NCI-H1930 (cell line): ENCODE measurements at places on chromosomes 3 and 15.

DNA sequence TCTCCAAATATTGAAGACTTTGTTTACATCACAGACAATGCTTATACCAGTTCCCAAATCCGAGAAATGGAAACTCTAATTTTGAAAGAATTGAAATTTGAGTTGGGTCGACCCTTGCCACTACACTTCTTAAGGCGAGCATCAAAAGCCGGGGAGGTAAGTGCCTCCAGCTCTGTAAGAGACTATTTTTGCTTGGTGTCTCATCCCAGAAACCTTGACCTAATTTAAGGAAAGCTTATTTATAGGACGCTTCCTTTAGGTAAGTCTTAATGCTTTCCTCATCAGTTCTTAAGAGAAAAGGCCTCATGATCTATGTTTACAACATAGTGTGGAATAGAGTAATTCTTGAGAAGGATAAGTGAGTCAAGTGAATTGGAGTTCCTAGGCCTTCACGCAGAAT, 11.8 kb downstream of the CCNB2 start:
- DNase-seq = no peak

- no peak for DNase-seq
Observed at GRCh38 chr3:196941729-196942225, 551 bp downstream of the NCBP2 start.

- DNase-seq = no peak
Observed at GRCh38 chr15:73225358-73226015, 143.3 kb downstream of the HCN4 start.

GRCh38 chr15:57273402-57273801, 102.9 kb upstream of the CGNL1 start:
- DNase-seq = no peak

GRCh38 chr15:77402740-77403379, 17.0 kb downstream of the PEAK1 start:
- no peak for DNase-seq

GRCh38 chr3:129205109-129205832, 21.6 kb upstream of the CNBP start:
- no peak for DNase-seq

DNA sequence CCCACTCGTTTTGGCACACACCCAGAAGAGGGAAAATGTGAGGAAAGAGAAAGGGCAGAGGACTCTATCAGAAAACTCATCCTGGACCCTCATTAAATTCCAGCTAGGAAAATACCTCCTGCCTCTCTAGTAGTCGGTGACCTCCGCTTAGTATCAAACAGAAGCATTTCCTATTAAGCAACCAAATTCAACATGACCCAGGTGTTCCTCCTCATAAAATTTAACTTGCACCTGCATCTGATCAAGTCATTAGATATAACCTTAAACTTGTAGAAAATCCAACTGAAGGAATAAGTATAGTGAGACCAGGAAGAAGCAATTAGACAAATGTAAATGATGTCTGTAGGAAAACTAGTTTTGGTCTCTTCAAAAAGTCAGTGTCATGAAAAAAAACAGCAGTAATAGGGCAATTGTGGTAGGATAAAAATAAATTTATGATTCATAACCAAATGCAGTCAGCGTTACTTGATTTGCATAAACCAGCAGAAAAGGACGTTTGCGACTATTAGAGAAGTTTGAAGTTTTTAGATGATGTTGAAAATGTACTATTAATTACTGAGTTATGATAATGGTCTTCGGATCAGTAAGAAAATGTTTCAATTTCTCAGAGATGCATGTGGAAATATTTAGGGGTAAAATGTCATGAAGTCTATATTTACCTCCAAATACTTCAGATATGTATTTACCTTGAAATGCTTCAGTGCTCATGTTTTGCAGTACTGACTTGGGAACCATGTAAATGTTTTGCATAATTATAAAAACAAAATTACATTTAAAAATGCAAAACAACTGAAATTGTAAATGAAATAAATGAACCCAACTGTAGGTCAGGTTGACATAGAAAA, 44.6 kb downstream of the LDHAL6B start:
- DNase-seq = no peak

DNA sequence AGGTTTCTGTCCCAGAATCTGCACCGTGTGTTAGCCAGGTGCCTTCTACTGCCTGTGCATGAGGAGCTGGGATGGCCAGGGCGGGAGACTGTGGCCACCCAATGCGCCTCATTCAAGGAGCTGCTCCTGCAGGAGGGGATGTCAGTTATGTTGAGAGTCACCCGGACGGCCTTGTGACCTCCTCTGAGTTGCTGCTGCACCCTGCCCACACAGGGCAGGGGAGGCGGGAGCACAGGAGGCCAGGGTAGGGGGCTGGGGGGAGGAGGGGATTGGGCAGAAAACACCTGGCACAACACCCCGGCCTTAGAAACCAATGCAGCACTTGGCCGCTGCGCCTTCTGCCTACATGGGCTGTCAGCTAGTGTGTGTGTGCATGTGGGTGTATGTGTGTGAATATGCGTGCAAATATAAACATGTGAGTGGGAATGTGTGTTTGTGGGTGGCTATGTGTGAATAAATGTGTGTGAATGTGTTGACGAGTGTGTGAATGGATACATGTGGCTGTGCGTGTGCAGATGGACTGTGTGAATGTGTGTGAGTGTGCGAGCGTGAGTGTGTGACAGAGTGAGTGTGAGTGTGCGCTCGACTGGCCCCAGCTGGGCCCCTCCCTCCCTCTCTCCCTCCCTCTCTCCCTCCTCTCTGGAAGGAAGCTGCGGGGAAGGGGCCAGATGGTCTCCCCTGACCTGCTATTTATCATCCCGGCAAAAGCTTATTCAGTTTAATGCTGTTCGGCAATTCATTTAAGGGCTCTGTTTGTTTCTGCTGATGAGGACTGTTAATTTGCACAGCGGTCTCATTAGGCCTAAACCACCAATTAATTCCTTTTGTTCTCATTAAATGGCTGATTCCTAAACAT, 106.9 kb downstream of the TLE3 start:
- DNase-seq = no peak

GRCh38 chr3:143288944-143289343, 169.4 kb downstream of the CHST2 start:
- no peak for DNase-seq

GRCh38 chr15:90599644-90600043, 69.9 kb downstream of the CRTC3 start:
- no peak for DNase-seq

DNA sequence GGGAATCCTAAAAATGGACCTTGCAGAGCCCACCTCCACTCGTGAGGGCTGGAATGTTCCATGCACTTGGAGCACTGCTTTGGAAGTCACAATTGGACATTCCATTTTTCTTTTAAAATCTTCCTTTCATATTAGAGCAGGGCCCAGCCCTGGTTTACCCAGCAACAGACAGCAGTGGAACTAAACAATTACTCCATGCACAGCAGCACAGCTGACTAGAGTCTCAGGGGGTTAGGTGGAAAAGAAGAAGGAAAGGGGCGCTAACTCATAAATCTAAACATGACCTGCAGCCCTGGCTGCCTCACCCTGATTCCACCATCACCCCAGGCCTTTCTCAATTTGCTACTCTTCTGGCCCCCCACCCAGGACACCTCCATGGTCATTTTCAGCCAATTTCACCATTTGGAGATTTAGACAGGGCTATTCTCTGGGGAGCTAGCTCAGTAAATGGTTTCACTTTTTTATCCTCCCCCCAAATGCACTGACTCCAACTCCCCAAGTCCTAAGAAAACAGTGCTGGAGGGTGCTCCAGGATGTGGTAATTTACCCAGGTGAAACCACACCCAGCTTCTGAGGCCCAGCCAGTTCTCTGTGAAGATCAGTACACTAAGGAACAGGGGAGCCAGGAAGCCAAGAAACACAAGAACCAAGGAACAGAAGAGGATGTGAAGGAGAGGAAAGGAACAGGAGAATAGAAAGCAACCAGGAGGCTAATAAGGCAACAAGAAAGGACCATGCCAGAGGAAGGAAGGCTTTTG, 1.6 kb upstream of the LRRC31 start:
- no peak for DNase-seq

DNA sequence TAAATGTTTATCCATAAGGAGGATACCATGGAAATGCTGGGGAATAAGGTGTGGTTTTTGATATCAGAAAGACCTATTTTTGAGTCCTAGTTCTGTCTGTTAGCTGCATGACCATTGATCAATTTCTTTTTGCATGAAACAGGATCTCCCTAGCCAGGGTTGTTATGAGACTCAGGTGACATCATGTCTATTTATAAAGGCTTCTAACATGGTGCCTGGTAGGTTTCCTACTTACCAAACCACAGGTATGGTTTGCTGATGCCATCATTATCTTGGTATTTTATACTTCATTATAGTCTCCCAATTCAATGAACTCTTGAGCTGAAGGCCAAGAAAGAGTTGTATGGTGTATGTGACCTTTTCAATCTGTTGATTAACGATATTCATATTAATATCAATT, 144.0 kb downstream of the CLSTN2 start:
- DNase-seq = no peak

- no peak for DNase-seq
Observed at GRCh38 chr15:85707519-85708338, 87.0 kb downstream of the KLHL25 start.

DNA sequence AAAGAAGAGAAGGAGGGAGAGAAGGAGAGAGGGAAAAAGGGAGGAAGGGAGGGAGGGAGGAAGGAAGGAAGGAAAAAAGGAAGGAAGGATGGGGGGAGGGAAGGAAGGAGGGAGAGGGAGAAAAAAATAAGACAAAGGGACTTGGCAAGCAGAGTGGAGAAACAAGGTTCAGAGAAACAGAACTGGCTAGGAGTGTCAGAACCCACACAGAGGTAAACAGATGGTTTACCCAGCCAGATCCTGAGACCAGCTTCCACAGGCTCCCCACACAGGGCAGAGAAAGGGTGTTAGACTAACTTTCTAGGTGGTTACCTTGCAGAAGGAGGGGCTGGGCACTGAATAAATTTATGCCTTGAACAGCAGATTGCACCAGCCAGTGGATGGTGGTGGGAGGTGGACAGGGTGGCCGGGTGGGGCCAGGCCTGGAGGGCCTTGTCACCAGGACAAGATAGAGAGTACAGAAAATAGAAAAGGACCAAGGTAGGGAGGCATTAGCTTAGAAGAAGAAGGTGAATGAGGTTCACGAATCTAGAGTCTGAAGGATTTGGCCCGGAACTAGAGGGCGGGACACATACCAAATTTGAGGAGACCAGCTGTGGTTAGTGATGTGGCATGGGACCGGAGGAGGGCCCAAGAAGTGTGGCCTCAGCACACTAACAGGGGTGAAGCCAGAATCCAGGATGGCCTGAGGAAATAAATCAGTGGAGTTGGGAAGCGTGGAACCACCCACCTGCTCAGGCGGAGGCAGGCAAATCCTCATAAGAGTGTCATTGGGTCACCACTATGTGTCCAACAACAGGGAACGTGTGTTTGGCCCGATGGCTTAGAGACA, 1.2 kb upstream of the TM4SF1 start:
- no peak for DNase-seq

- DNase-seq = no peak
Observed at GRCh38 chr15:94225616-94226015, 5.7 kb upstream of the MCTP2 start.

DNA sequence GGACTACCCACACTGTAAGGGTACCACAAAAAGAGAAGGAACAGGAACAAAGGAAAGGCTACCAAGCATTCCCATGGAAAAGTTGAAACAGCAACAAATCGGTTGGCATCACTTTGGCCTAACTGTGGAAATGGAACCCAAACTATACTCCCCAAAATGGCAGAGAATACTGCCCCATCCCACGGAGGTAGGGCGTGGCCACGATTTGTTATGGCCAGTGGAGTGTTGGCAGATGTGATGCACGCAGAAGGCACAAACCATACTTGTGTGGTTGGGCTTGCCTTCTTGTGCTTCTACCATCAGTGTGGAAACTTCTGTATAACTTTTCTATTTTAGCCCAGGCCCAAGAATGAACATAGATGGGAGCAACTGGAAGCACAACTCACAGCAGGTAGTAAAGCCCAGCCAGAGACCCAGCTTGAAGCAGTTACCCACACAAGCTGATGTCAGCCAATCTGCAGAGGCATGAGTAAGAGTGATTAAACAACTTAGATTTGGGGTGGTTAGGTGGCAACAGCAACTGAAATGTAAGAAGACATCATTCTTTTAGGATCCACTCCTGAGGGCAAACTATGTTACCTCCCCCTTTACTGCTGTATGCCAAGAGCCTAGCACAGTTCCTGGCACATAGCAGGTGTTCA, 64.1 kb downstream of the BTD start:
- no peak for DNase-seq

DNA sequence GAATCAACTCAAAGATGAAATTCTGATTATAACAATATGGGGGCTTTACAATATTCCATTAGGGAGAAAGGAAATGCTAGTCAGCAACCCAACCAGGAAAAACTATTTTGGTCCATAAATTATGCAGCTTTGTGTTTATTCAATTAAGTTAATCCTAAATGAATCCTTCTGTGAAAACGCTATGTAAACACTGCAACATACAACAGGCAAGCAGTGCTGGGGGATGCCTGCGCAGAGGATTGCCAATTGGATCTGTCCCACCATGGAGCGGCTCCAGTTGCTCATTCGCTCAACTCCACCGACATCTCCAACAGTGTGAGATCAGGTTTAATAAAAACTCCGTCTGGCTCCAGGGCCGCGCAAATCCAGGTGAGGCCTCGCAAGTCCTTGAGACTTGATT, 290.5 kb upstream of the VEPH1 start:
- DNase-seq = no peak
